ENCODE measurements at places on chromosomes 16 and 17. TPM values are rescaled to one million over a fixed set of nuclear protein-coding genes. Genes with fewer than 3 reads are reported as not detected.

GRCh38 chr17:32626379-32626791 is 139.6 kb downstream of the CDK5R1 start:
- no peak for DNase-seq

GRCh38 chr17:879546-880442 is 97.6 kb downstream of the MRM3 start:
- DNase-seq, result peak; percentile 68

DNA sequence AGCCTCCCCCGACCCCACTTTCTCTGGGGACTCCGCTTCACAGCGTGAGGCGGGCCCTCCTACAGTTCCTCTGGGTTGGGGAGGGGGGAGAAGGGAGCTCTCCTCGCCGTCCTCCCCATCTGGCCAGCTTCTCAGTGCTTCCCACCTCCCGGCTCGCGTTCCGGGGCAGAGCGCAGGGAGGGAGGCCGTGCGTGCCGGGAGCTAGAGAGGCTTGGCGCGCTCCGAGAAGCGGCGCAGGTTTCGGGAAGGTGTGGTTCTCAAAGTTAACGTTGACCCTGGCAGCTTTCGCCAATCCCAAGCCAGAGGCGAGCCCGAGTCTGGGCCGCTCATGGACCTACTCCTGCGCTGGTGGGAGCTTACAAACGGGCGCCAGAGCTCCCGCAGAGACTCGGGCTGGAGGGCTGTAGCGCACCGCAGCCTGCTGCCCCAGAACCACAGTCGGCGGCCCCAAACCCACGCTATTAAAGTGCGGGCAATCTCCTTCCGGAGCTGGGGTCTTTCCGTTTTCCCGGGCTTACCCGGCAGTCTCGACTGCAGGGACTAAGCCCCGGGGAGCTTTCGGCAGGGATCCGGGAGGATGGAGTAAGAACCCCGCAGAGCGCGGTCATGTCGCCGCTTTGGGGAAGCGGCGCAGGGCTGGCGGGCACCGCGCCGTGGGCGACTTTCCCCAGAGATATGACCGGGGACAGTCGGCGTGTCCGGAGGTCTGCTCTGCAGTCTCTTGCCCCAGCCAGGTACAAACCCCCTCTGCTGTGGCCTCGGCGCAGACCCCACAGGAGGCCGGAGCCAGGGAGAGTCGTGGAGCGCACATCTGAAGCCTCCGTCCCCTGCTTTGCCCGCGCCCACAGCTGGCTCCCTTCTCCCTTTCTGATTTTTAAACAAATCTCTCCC is 787 bp downstream of the CDH11 start:
- peak; percentile 55 for DNase-seq

DNA sequence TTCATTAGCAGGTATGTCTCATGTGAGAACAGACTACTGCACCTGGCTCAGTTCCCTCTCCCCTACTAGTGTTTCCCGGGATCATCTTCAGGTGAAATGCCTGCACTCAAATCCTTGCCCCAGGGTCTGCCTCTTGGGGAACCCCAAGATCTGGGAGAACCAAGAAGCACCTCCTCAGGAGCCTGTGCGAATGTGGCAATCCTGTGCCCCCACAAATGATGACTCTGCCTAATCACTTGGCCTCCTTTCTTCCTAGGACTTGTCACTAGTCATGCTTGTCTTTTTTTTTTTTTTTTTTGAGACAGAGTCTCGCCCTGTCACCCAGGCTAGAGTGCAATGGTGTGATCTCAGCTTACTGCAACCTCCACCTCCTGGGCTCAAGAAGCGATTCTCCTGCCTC is 21.7 kb downstream of the ADAD2 start:
- no peak for DNase-seq

GRCh38 chr17:33977729-33978514 is 277.2 kb upstream of the CCL2 start:
- DNase-seq, result no peak

- peak; percentile 47 for DNase-seq
These were observed 54.9 kb downstream of the RGS9 start for GRCh38 chr17:65191811-65192740.

- DNase-seq, result no peak
These were observed 180.6 kb downstream of the FOXL1 start for GRCh38 chr16:86758932-86759331.

GRCh38 chr16:70432723-70433457 is 6.0 kb downstream of the ST3GAL2 start:
- DNase-seq, result peak; percentile 17

- DNase-seq, result no peak
These were observed 518.1 kb downstream of the KCNJ2 start for GRCh38 chr17:70687421-70687820.

Gene USP43
- not detected for polyA plus RNA-seq

DNA sequence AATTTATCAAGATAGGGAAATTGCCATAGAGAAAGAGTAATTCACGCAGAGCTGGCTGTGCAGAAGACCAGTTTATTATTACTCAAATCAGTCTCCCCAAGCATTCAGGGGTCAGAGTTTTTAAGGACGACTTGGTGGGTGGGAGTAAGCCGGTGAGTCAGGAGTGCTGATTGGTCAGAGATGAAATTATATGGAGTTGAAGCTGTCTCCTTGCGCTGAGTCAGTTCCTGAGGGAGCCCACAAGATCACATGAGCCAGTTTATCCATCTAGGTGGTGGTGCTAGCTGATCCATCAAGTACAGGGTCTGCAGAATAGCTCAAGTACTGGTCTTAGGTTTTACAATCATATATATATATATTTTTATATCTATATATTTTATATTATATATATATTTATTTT is 6.0 kb upstream of the AQP8 start:
- DNase-seq, result peak; percentile 87

Gene RAC3
- polyA plus RNA-seq, result 4.7 TPM

DNA sequence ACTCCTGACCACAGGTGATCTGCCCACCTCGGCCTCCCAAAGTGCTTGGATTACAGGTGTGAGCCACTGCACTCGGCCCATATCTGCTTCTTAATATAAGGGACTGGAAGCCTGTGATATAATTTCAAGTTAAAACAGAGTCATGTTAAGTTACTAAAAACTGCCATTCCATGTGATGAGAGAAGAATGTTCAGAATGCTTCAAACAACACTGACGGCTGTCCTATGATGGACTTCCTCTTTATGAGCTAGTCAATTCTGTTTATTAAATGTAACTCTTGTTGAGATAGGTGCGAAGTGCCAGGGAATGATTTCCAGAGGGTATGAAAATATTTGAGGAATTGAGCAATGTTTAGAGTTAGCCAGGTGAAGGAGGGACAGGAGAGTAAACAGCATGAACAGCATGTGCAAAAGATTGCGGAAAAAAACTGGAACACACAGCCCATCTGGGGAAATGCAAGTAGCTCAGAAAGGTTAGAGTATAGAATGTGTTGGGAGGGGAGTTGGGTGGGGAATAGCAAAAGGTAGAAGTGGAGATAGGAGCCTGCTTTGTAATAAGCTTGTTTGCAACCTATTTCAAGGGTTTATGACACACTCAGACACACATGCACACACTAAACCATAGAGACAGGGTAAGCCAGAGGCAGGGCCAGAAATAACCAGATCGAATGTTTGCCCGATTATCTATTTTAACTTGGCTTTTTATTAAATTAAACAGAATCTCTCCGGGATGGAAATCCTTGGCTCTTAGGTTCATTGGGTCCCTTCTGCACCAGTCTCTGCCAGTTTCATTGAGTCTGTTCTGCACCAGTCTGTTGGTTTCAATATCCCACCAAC is 135.6 kb upstream of the COX10 start:
- no peak for DNase-seq

DNA sequence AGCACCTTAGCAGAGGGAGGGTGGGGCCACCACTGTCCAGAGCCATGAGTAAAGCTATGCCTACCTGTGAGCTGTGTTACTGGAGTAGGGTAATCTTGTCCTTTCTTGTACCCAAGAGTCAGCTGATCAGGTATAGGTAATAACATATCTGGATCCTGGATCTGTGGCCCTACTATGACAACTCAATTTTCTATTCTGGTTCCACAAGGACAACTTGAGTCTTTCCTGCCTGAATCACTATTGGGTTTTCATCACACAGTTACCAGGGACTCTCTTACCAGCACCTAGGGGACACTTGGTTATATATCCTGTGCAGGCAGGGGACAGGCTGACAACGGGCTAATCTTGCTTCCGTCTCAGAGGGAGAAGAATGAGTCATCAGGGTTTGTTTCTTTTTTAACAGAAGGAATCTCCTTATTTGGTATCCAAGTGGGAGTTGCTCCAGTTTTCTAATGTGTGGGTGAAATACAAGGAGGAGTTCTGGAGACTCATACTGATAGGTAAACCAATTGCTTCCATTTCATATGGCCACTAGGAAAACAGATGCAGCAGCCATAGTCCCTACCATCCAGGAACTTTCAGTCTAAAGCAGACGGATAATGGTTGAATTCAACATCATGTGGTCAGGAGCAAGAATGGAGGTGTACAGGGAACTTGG is 6.8 kb downstream of the ZNF267 start:
- DNase-seq, result peak; percentile 88

Gene FN3KRP
- polyA plus RNA-seq, result 16.5 TPM

Gene TBC1D3H
- polyA plus RNA-seq, result not detected

Gene STAC2
- 0.01 TPM for polyA plus RNA-seq

Gene CRHR1
- not detected for polyA plus RNA-seq

DNA sequence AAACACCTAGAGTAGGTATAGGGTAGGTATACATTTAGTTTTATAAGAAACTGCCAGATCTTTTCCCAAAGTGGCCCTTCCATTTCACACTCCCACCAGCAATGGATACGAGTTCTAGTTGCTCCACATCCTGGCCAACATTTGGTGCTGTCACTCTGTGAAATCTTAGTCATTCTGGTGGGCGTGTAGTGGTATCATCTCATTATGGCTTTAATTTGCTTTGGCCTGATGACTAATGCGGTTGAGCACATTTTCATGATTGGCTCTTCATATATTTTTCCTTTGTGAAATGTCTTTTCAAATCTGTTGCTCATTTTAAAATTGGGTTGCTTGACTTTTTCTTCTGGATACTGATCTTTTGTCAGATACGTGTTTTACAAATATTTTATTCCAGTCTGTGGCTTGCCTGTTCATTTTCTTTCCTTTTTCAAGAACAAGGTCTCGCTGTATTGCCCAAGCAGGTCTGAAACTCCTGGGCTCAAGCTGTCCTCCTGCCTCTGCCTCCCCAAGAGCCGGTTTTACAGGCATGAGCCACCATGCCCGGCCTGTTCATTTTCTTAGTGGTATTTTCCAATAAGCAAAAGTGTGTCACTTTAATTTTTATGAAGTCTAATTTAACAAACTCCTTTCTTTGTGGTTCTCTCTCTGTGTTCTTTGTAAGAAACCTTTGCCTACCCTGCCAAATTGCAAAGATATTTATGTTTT is 192.4 kb downstream of the SEC14L1 start:
- peak; percentile 86 for DNase-seq

- no peak for DNase-seq
These were observed 7.8 kb downstream of the PLCG2 start for GRCh38 chr16:81786868-81787267.

DNA sequence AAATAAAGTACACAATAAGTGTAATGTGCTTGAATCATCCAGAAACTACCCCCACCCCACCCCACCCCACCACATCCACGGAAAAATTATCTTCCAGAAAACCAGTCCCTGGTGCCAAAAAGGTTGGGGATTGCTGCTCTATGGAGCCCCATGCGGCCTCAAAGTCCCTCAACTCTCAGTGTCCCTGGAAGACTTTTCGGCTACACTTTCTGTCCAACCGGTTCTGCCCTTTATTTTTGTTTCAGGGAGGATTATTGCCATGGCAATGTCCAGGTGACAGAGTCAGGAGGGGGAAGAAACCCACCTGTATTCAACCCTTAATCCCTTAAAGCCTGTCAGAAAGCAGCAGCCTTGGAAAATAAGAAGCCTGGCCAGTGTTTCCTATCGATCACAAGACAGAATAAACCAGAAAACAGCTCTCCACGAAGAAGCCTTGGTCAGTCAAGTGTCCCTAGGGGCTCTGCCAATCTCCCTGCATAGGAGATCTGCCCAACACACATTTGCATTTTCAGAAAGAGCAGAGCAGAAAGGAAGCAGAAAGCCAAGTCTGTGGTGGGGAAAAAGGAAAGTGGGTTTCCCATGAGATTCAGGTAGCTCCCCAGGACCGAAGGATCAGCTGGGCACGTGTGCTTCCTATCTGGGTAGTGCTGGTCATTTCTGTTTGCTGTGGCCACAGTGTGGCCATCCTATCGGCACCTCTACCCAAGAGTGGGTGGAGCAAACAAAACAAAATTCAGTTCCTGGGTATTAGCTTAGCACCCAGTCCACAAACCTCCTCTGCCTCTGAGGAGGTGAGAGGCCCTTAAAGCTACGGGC is 342.7 kb downstream of the SOX9 start:
- no peak for DNase-seq

GRCh38 chr16:1042866-1043265 is 29.7 kb upstream of the SSTR5 start:
- DNase-seq, result no peak

Gene FOXF1
- 14.0 TPM for polyA plus RNA-seq

DNA sequence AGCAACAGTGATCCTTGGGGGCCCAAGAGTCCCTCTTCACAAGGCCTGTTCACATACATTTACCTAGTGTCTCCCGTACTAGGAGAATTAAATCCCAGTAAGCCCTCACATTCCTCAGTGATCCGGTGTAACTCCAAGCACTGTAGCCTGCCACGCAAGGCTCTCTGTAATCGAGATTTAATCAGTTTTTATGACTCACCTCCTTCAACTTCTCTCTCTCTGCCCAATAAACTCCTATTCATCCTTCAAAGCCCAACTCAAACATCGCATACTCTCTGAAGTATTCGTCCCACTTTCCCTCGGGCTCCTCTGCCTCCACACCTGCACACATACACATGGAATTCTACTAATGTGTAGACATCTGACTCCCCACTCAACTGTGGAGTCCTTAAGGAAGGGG is 141.8 kb downstream of the CMIP start:
- DNase-seq, result no peak

DNA sequence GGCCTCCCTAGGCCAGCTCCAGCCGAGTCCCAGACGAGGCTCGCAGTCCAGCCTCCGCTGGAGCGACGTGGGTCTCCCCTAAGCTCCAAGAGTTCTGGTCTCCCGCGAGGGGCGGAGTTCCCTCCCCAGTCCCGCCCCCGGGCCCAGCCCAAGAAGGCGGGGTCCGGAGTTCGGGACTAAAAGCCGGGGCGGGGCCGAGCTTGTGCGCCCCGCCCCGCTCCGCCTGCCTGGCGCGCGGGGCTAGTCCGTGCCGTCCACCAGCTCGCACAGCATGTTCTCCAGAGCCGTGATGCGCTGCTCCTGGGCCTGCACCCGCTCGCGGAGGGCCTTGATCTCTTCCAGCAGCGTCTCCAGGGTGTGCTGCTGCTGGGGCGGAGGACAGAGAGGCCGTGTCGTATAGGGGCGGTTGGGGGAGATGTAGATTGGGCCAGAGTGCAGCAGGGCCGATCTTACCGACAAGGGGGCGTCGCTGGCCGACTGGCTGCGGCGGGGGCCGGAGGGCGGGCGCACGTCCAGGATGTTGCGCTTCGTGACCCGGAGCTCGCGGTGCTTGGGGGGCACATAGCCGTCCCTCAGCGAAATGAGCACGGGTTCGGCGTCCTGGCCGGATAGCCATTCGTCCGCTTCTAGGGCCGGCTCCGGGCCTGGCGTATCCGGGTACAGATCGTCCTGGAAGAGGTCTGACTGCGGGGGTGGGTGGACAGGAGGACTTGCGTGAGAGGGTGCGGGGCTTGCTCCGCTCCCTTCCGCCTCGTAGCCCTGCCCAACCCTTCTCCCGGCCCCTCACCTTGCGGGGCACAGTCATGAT is 7.0 kb downstream of the CORO6 start:
- DNase-seq, result peak; percentile 79

Gene HSPB9
- not detected for polyA plus RNA-seq

Gene KCNH6
- not detected for polyA plus RNA-seq

All from fibroblast of lung (primary cell).